ENCODE measurements at places on chromosomes 12 and 14.
A peak's percentile ranks its signal among the peaks of the same experiment; 100 is the strongest.

- no peak for DNase-seq
Observed at GRCh38 chr14:56196274-56196673, 78.1 kb downstream of the PELI2 start.

- no peak for DNase-seq
Observed at GRCh38 chr14:98963610-98964009, 308.4 kb downstream of the BCL11B start.

- no peak for DNase-seq
Observed at GRCh38 chr14:105340821-105341733, 26.5 kb downstream of the PACS2 start.

DNA sequence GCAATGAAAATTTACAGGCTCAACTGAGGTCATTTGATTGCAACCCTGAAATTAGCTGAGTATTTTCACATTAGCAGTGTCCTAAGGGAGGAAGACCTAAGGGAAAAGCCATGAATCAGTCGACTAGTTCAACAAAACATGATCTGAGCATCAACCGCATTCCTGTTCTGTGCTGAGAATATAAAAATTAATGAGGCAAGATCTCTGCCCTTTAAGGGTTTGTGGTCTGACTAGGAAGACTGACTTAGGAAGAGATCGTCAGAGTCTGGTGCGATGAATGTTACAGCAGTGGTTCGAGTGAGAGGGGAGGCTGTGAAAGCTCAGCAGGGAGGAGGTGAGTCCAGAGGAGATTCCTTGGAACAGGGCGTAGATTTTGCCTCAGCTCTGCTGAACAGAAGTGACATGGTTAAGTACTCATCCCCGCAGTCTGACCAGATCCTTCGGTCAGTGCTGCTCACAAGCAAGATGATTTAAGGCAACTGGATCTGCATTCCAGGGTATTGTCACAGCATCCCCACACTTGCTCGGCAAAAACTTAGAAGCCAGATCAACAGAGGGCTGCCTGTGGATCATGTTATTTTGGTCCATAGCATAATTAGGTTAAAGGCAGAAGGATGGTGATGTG is 49.6 kb downstream of the BMAL2 start:
- no peak for DNase-seq

- DNase-seq, result no peak
Observed at GRCh38 chr12:62472472-62472871, 5.8 kb downstream of the MON2 start.

DNA sequence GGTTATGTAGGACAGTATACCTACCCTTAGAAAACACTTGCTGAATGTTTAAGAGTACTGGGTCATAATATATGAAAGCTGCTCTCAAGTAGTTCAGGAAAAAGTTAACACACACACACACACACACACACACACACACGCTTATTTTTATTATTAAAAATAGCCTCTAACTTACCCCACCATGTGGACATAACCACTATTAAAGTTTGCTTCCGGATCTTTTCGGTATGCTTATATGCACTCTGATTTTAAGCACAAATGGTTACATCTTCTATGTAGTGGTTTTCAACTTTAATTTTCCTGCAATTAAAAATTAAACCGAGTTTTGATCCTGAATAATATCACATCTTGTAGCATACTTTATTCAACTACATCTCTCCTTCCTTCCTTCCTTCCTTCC is 84.9 kb upstream of the TRAF3 start:
- no peak for DNase-seq

GRCh38 chr12:15146585-15146984 is 74.6 kb downstream of the RERG start:
- DNase-seq, result no peak

- DNase-seq, result no peak
Observed at GRCh38 chr12:83082690-83083276, 396.1 kb downstream of the TMTC2 start.

GRCh38 chr12:112924986-112925385 is 13.3 kb upstream of the OAS3 start:
- no peak for DNase-seq

DNA sequence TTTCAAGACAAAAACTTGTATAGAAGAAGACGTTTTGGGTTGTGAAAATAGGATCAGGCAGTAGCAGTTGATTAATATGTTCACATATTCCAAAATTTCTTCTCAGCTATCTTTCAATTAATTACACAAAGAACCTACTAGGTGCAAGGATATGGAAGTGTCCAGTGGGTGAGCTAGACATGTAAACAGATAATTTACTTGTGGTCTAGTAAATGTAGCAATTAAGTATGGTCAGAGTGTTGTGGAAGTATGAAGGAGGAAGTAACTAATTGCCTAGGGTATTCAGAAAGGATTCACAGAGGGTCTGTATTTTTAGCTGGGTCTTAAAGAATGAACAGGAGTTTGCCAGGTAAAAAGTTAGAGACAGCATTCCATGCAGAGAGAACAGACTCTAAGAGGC is 5.9 kb downstream of the GOLGA5 start:
- DNase-seq, result no peak

DNA sequence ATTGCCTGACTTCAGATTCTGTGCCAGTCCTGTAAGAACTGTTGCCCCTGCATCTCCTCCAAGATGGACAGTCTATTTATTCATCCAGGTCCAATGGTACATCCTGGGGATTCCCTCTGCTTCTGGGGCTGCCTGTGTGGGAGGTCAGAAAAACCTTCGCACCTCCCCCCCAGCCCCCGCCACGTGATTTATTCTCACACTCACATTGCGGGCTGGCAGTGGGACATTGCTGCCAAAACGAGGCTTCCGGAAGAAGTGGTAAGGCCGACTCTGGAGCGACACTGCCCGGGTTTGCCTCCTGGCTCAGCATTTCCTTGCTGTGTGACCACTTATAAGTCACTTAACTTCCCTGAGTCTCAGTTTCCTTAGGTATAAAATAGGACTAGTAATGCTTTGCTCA is 5.9 kb upstream of the RTL1 start:
- no peak for DNase-seq

- DNase-seq, result no peak
Observed at GRCh38 chr12:53049571-53050318, at the start of gene TNS2. Gene TNS2, plus strand, starts transcription at chr12:53050065. Its CDS starts 121 bp downstream, at chr12:53050186.

DNA sequence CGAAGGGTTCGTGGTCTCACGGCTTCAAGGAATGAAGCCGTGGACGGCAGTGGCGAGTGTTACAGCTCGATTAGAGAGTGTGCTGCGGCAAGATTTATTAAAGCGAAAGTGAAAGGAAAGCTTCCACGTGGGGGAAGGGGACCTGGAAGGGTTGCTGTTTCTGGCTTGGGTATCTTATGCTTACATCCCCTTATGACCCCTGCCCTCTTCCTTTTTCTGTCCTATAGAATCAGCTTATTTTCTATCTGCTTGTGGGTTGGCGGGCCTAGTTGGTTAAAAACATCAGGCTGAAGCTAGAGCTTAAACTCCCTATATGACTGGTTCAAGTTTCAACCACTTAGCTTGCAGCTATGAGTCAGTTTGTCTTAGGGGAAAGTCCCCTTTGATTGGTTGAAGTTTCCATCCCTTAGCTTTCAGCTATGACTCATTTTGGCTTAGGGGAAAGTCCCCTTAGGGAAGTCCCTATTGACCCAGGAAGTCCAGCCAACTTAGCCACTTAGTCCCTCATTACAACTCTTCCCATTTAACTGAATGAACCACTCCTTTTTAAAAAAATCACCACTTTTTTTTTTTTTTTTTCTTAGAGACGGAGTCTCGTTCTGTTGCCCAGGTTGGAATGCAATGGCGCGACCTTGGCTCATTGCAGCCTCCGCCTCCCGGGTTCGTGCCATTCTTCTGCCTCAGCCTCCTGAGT is 1494.7 kb upstream of the TMEM132C start:
- DNase-seq, result peak; percentile 72

DNA sequence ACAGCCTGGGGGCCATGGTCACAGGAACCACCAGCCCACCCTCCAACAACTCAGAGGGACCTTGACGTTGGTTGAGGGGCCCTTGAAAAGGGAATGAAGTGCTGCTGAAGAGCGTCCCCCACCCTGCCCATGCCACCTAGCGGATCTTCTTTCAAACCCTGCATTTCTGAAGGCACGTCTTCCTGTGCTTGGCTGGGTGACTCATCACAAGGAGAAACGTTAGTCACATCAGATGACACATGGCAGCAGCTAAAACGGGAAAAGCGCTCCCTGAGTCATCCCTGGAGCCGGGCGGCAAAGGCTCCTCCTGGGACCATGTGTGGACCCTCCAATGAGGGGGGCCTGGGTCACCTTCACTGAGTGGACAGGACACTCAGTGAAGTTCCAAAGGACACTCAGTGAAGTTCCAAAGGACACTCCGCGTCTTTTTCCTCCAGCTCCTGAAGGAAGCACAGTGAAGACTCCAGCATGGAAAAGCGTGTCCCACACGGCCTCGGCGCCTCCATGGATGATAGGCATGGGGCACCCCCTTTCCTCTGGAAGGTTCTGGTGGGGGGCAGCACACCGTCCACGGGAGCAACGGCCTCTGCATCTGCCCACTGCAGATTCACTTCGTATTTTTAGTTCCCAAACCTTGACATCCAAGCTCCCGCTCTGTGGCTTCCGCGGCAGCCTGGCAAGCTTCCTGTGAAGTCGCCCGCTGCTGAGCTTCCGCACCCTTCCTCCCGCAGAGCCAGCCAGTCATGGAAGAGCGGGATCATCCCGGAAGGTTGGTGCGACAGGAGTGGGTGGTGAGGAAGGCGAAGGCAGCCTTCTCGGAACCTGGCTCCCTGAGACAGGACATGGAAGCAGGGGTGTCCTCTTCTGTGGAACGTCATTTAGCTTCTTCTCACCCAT is 383.4 kb downstream of the VRK1 start:
- DNase-seq, result no peak

DNA sequence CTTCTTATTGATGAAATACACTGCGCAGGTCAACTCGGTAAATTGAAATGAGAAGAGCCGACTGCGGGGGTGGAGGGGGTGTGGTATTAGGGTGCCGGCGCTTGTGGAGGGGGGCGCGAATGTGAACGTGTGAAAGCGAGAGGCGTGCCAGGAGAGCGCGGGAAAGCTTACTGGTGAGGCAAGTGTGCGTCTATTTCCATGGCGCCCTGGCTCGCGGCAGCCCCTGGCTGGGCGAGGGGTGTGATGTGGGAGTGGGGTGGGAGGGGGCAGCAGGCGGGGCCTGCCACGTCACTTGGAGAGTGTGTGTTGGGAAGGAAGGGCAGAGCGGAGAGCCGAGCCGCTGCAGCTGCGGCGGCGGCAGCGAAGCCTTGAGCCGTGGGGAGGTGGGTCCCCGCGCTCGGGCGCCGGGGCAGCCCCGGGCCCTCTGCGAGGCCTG is 88.8 kb downstream of the GALNT8 start:
- no peak for DNase-seq

GRCh38 chr12:63206494-63206893 is 55.5 kb upstream of the AVPR1A start:
- DNase-seq, result no peak

GRCh38 chr14:55088356-55088755 is 36.9 kb downstream of the MAPK1IP1L start:
- no peak for DNase-seq

GRCh38 chr12:122228092-122228491 is 2.2 kb upstream of the DIABLO start:
- DNase-seq, result no peak

DNA sequence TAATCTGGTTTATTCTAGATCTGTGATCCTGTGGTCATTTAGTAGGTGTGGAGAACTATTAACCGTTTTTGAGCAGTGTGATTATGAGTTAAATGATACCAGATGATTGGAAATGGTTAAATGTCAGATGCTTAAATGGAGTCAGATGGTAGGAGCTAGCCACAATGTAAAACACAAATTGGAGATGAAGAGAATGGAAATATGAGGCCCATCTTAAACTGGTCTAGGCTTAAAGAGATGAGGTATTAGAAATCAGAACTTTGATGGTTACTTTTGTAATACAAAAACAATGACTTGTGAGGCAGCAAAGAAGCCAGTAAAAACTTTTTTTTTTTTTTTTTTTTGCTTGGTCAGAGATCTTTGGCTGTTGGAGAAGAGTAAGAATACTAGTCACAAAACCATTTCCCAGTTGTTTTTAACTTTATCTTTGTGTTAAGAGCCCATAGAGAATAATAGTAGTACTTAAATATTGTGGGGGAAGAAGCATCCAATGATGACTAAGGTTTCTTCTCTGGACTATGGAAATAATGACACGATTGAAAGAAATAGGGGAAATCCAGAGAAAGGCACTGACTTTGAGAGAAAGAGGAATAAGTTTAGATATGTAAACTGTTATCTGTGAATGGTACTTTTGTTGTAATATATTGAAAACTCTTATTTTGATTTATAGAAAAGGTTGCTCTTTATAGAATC is 95.9 kb downstream of the WNK1 start:
- DNase-seq, result no peak

- DNase-seq, result no peak
Observed at GRCh38 chr14:61451491-61451890, 130.1 kb downstream of the PRKCH start.

GRCh38 chr12:103392722-103393121 is 103.0 kb downstream of the C12orf42 start:
- no peak for DNase-seq

- DNase-seq, result peak; percentile 70
Observed at GRCh38 chr14:106372870-106373652, 846.7 kb downstream of the TMEM121 start.

DNA sequence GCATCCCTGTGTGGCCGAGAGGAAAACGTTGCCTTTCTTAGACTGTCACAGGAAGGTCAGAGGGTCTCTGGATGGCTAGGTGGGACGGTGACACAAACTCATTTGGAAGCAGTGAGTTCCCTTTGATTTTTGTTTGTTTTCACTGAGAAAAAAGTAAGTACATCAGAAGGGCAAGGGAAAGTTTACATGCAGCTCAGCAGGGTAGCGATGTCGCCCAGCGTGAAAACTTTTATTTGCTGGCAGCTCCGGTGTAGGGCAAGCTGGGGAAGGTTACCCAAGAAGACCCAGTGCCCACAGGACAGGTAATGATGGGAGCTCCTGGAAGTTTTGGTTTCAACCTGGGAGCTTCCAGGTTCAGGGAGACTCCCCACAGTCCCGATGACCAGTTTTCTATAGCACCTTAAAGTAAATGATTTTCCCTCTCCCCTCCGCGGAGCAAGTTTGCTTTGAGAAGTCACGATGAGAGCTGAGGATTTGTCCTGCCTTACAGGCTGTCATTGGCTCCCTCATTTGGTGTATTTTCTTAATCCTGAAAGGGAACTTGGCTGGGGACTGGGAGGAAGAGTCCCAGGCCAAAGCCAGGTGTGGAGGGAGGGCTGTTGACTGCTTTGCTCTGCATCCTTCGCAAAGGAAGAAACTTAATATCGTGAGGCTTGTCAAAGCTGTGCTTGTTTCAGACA is 64.7 kb upstream of the ESRRB start:
- no peak for DNase-seq

Data from central memory CD4-positive, alpha-beta T cell (primary cell).